ENCODE measurements at places on chromosomes 16 and 17. TPM values are rescaled to one million over a fixed set of nuclear protein-coding genes. Genes with fewer than 3 reads are reported as not detected.

- DNase-seq = no peak
These were observed 163.8 kb upstream of the CACNG5 start for GRCh38 chr17:66671156-66671555.

DNA sequence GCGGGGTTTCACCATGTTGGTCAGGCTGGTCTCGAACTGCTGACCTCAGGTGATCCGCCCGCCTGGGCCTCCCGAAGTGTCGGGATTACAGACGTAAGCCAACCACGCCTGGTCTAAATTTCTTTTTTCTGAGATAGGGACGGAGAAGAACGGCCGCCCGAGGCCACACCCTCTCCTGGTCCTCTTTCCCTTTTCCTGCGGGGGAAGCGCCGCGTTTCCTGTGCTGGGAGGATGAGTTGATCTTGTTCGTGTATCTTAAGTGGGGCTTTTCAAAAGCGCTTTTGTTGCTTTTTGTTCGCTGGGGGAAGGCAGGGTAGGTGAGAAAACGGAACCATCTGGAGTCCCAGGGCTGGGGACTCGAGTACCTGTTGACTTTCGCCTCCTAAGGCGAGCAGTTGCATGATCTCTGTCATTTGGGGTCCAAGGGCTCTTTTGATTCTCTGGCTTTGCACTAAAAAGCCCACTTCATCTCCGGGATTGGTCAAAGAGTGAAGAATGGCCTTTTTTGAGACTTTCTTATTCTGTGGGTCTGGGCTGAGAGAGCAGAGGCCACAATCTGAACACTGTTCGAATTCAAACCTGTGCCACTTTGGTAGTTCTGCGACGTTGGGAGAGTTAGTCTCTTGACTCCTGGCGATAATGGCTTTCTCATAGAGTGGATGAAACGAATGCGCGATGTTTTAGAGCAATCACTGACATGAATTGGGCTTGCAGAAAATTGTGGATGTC is 1.3 kb downstream of the FUS start:
- no peak for DNase-seq

SLC22A31 gene
- polyA plus RNA-seq = 1.8 TPM

DNA sequence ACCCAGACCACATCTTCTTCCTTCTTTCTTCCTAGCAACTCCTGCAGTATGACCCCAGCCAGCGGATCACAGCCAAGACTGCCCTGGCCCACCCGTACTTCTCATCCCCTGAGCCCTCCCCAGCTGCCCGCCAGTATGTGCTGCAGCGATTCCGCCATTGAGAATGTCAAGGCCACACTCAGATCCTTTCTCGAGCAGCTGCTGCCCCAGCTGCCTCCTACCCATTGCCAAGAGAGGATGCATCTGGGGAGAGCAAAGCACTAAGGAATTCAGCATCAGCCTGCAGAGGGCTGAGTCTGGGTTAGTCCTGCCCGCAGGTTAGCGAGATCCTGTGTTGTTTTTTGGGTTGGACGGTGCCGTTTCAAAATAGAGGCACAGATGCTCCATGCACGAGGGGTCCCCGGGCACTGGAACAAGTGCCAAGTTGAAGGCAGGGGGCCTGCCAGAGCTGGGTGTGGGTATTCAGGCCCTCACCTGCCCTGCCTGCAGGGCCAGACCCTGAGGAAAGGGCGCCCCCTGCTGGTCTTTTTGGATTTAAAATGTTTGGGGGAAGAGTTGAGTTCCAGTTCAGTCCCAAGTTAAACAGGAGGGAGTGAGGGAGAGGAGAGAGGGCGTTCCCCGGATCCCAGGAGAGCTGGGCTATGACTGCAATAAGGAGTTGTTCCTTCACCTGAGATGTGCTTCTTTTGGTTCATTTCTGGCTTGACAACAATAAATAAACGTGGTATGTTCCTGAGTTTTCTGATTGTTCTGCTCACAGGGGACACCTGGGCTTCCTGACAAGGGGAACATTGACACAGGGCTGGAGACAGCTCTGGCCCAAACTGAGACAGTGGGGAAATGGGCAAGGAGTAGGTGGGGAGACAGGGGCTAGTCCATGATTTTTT is 4.9 kb downstream of the CDK3 start:
- peak; percentile 78 for DNase-seq

GRCh38 chr16:17839907-17840306 is 369.1 kb upstream of the XYLT1 start:
- no peak for DNase-seq

FZD2 gene
- polyA plus RNA-seq = 11.3 TPM
